ENCODE measurements at places on chromosomes 3 and 15. TPM values are rescaled to one million over a fixed set of nuclear protein-coding genes. Genes with fewer than 3 reads are reported as not detected.
A peak's percentile ranks its signal among the peaks of the same experiment; 100 is the strongest.

The SERPINI2 gene
- total RNA-seq = 1.8 TPM

DNA sequence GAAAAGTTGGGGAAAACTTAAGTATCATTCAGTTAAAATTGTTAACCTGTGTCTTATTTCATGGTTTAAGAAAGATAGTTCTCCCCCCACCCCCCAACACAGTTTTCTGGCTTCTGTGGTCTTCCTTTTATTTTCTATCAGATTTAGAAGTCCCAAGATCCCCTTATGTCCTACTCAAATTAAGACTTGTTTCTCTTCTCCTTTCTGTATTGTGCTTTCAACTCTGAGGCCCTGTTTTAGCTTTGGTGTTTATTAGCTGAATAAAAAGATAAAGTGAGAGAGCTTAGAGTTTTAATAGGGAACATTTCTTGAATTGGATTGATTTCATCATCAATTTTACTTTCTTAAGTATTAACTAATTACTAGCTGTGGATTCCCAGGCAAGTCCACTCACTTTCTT, 62.6 kb downstream of the AKAP13 start:
- H3K36me3 ChIP-seq = peaks cover 11% of the 10 kb centered on the region
- H3K4me1 ChIP-seq = peaks cover 31% of the 10 kb centered on the region
- no peaks in the 10 kb centered on the region for H3K27me3 ChIP-seq
- H3K27ac ChIP-seq = peak overlapping the region; percentile 89
- no peak overlapping the region for H3K4me3 ChIP-seq

The MASP1 gene
- total RNA-seq = 0.60 TPM

- no peaks in the 10 kb centered on the region for H3K4me1 ChIP-seq
- DNase-seq = no peak
- H3K27me3 ChIP-seq = no peaks in the 10 kb centered on the region
Observed at GRCh38 chr3:81033185-81033584, 728.3 kb downstream of the GBE1 start.

- no peak for DNase-seq
- H3K4me1 ChIP-seq = no peaks in the 10 kb centered on the region
- no peaks in the 10 kb centered on the region for H3K27me3 ChIP-seq
- H3K4me3 ChIP-seq = no peak overlapping the region
- H3K27ac ChIP-seq = no peak overlapping the region
Observed at GRCh38 chr3:65265942-65266590, 578.3 kb upstream of the ADAMTS9 start.

GRCh38 chr3:18424729-18425640, at the start of gene SATB1:
SATB1 (minus strand) TSS chr3:18425339; CDS start chr3:18420967, 4,372 bp downstream.
- DNase-seq = peak; percentile 75
- H3K27me3 ChIP-seq = no peaks in the 10 kb centered on the region
- H3K4me1 ChIP-seq = peaks cover 29% of the 10 kb centered on the region
- peaks cover 7% of the 10 kb centered on the region for H3K36me3 ChIP-seq
- H3K4me3 ChIP-seq = peak within 1 kb of the TSS; percentile 85
- H3K27ac ChIP-seq = peak within 1 kb of the TSS; percentile 98

- no peak overlapping the region for H3K4me3 ChIP-seq
- H3K27me3 ChIP-seq = peaks cover 5% of the 10 kb centered on the region
- DNase-seq = no peak
- peaks cover 8% of the 10 kb centered on the region for H3K36me3 ChIP-seq
Observed at GRCh38 chr3:53190659-53191058, 29.6 kb downstream of the PRKCD start.

- no peak overlapping the region for H3K27ac ChIP-seq
- H3K4me1 ChIP-seq = peaks cover 1% of the 10 kb centered on the region
- no peak for DNase-seq
- H3K36me3 ChIP-seq = no peaks in the 10 kb centered on the region
- H3K27me3 ChIP-seq = peaks cover 5% of the 10 kb centered on the region
Observed at GRCh38 chr3:127691489-127691888, 18.7 kb downstream of the ABTB1 start.

The LRIG1 gene
- 32.4 TPM for total RNA-seq

DNA sequence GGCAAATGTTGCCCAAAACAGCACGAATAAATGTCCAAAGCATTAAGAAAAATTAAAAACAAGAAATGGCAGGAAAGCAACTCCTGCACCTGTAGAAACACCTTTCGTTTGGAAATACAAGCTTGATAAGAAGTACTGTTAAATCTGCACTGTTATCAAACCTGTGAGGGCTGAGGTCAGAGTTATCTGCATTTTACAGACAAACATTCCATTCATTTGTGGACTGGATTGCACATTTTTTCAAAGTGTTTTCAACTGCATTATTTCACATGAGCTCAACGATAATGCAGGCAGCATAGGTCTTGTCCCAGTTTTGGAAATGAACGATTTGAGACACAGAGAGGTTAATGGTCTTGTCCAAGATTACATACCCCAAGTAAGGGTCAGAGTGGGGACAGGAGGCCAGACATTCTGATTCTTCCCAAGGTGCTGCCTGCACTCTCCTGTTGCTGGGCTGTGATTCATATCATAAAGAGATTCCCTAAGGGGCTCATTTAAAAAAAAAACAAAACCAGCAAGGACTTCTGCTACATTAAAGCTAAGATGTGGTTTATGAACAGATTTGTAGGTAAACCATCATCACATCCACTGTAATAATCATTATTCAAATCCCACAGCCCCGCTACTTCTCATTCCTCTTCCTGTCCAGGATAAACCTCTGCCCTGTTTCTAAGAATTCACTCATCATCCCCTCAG, 13.0 kb downstream of the GUCA1C start:
- H3K27ac ChIP-seq = peak overlapping the region; percentile 76
- peaks cover 26% of the 10 kb centered on the region for H3K4me1 ChIP-seq

DNA sequence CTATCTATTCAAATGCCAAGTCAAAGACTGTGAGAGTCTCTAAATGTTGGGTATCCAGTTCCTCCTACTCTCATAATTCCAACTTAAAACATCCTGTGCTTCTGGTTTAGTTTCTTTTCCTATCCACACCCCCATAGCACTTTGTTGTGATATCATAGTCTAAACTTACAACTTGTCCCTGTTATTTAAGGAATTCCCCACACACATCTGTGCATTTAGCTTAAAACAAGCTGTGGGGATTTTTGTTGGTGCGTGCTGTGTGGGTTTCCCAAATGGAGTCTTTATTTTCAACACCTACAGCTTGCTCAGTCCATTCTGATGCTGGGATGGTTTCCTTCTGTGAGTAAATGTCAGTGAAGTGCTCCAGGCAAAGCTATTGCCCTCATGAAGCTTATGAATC, 167.3 kb downstream of the GMNC start:
- no peaks in the 10 kb centered on the region for H3K36me3 ChIP-seq
- peak overlapping the region; percentile 44 for H3K27ac ChIP-seq

The HES1 gene
- 129 TPM for total RNA-seq

GRCh38 chr3:116916836-116917235, 207.3 kb downstream of the TUSC7 start:
- no peak for DNase-seq
- H3K4me3 ChIP-seq = no peak overlapping the region
- H3K27me3 ChIP-seq = no peaks in the 10 kb centered on the region
- H3K27ac ChIP-seq = no peak overlapping the region
- no peaks in the 10 kb centered on the region for H3K36me3 ChIP-seq

The ELL3 gene
- total RNA-seq = 2.1 TPM

GRCh38 chr3:62607287-62608029, 234.1 kb upstream of the FEZF2 start:
- H3K4me3 ChIP-seq = no peak overlapping the region
- H3K27ac ChIP-seq = no peak overlapping the region
- H3K36me3 ChIP-seq = peaks cover 1% of the 10 kb centered on the region

DNA sequence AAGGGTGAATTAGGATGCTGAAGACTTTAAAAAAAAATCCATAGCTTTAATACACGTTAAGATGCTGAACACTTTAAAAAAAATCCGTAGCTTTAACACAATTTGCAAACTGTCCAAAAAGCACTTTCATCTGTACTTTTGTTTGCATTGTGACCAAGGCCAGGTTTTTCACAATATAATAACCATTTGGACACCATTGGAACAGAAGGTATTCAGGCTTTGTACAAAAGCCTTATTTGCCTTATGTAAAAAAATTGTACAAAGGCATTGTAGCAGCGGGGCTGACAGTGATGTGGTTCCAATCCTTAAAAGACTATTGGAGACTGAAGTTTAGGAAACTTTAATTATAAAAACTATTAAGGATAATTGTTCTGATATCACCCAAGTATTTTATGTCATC, 15.2 kb upstream of the ICE2 start:
- no peak for DNase-seq
- H3K4me3 ChIP-seq = no peak overlapping the region
- no peaks in the 10 kb centered on the region for H3K27me3 ChIP-seq
- H3K36me3 ChIP-seq = peaks cover 4% of the 10 kb centered on the region

GRCh38 chr3:197419696-197420095, 121.3 kb upstream of the DLG1 start:
- H3K36me3 ChIP-seq = no peaks in the 10 kb centered on the region
- no peak for DNase-seq
- H3K27me3 ChIP-seq = peaks cover 30% of the 10 kb centered on the region
- H3K27ac ChIP-seq = no peak overlapping the region

GRCh38 chr15:70853973-70854665, at the start of gene LARP6:
LARP6 (minus strand) TSS chr15:70854157; CDS start chr15:70854088, 69 bp downstream.
- H3K4me3 ChIP-seq = peak within 1 kb of the TSS; percentile 92
- H3K27ac ChIP-seq = peak within 1 kb of the TSS; percentile 95

DNA sequence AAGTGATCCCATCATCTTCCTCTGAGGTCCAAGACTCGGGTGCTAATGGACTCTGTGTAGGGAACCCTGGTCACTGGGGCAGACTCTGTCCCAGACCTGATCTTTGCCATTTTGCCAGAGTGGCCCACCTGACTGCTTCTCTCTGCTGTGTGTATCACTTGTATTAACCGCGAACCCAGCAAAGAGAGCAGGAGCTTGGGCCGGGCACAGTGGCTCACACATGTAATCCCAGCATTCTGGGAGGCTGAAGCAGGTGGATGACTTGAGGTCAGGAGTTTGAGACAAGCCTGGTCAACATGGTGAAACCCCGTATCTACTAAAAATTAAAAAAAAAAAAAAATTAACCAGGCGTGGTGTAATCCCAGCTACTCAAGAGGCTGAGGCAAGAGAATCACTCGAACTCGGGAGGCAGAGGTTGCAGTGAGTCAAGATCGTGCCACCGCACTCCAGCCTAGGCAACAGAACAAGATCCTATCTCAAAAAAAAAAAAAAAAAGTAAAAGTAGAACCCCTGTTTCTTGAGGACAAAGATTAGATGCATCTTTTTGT, 32.9 kb upstream of the CYP11A1 start:
- H3K36me3 ChIP-seq = no peaks in the 10 kb centered on the region
- peaks cover 7% of the 10 kb centered on the region for H3K4me1 ChIP-seq
- H3K27me3 ChIP-seq = peaks cover 16% of the 10 kb centered on the region

The TMEM39A gene
- total RNA-seq = 48.3 TPM

DNA sequence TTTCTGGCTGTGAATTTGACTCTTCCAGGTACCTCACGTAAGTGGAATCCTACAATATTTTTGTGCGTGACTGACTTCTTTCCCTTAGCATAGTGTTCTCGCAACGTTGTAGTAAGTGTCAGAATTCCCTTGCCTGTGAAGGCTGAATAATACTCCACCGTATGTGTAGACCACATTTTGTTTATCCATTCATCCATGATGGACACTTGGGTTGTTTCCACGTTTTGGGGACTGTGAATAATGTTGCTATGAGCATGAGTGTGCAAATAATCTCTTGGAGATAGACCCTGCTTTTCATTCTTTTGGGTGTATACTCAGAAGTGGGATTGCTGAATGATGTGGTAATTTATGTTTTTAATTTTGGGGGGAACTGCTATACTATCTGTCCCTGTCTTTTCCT, 82.2 kb downstream of the APBA2 start:
- no peaks in the 10 kb centered on the region for H3K27me3 ChIP-seq
- peaks cover 2% of the 10 kb centered on the region for H3K36me3 ChIP-seq
- no peak overlapping the region for H3K4me3 ChIP-seq
- no peak overlapping the region for H3K27ac ChIP-seq
- peaks cover 3% of the 10 kb centered on the region for H3K4me1 ChIP-seq

DNA sequence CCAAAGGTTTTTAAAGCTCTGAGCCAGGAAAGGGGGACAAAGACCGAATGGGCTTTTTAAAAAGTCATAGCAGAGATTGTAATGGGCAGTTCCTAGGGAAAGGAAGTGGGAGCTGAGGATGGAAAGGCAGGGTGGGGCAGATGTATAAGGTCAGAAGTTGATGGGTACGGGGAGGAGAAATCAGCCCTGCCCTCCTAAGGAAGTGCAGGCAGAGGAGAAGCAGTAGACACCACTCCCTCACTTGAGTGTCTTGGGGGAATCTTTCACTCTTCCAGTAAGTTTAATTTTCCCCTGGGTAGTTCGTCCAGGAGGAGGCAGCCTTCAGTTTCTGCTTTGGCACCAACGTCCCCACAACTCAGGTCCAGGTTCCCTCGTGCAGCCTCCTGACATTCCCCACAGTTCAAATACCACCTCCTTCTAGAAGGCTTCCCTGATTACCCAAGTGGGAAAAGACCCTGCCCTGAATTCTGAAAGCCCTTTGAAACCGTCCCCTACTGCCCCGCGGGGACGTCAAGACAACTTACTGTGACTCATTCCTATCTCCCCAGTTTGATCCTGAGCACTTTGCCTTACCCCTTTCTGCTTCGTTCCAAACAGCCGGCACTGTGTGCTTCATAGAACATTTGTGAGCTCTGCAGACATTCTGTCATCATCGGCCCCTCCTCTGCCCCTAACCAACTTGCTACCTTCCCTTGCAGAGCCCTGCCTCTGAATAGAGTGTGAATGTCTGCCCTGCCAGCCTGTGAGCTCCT, 14.3 kb upstream of the SRP14 start:
- H3K27ac ChIP-seq = peak overlapping the region; percentile 42
- H3K4me3 ChIP-seq = no peak overlapping the region
- H3K4me1 ChIP-seq = peaks cover 4% of the 10 kb centered on the region

DNA sequence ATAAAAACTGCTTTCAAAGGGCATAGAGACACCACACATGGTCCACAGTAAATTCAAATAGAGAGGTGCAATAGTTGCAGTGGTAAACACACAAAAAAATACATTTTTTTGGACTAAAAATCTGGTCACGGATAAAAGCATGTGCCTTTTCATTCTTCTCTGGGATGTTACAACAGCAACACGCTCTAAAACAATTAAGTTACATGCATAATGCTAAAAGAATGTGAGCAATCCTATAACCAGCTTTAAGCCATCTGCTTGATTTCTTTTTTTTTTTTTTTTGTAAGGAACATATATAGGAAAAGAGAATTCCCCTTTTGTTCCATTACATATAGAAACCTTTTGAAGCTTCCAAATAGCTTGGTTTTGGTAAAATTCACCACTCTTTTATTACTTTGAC, 20.0 kb downstream of the WNT5A start:
- no peak overlapping the region for H3K27ac ChIP-seq
- no peak overlapping the region for H3K4me3 ChIP-seq
- H3K4me1 ChIP-seq = no peaks in the 10 kb centered on the region
- no peak for DNase-seq
- peaks cover 2% of the 10 kb centered on the region for H3K36me3 ChIP-seq
- H3K27me3 ChIP-seq = peaks cover 4% of the 10 kb centered on the region

DNA sequence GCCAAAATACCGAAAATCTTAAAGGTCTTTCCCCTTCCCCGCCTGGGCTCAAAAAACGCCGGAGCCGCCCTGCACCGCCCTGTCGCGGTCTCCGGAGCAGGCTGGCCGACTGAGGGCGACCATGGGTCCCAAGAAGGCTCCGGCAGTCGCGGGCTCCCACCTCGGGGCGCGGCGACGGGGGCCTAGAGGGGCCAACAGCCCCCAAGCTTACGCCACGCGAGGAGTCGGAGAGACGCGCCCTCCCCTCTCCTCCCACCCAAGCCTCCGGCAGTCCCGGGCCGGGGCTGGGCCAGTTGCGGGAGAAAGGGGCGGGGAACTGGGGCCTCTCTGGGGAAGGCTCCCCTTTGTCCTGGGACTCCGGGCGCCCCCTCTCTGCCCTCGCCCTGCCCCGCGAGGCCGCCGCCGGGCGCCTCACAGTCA, 69.2 kb downstream of the GOLGA8B start:
- no peaks in the 10 kb centered on the region for H3K36me3 ChIP-seq
- H3K4me3 ChIP-seq = peak overlapping the region; percentile 79
- H3K27ac ChIP-seq = peak overlapping the region; percentile 33
- H3K27me3 ChIP-seq = peaks cover 62% of the 10 kb centered on the region
